ENCODE measurements at places on chromosomes 3 and 15.

DNA sequence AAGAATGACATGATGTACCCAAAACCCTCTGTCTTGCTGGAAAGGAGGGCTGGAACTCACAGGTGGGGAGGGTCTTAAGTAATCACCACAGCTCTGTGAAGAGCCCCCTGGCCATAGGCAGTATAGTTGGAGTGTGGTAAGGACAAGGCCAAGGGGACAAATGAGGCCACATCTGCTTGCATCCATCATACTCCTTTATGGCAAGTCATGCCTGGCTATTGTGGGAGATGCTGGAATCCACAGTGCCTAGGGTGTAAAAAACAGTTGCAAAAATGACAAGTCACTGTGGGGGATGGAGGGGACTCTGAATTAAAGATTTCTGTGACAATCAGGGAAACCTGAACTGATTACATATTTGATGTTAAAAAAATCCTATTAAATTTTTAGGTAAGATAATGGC lies 258.5 kb downstream of the KCNMB2 start:
- DNase-seq = no peak

DNA sequence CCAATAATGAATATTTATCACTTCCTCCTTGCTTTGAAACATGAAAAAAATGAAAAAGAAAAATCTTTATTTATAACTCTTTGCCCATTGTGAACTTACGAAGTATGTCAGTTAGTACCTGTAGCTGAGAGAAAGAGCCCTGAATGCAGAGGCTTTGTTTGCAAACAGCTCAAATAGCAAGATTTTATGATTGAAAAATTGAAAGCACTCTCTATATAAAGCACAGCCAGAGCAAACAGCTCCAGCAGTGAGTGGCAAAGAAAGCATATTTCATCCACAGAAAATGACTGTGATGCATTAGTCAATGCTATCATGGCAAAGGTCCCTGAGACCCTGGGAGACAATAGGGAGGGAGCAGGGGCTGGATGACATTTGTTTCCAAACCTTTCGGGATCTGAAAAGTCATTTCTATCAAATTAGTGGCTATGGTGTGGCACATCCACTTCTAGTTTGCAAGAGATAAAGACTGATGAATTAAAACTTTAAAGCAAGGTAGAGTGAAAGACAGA lies 576.1 kb downstream of the OTOL1 start:
- no peak for DNase-seq

DNA sequence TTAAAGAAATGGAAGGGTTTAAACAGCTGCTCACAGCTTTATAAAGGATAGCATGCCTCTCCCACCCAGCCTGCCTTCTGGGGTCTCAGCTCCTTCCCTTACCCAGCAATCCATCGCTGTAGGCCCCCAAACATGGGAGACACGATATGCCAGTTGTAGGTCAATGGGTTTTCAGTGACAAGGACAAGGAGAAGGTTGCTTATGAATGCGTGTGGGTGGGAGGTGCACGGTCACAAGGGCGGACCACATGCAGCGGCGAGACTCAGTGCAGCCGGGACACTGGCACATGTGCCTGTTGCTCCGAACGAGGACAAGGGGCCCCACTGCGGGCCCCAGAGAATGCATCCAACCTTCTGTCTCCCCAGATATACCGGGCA lies 67.0 kb downstream of the MGLL start:
- no peak for DNase-seq

- DNase-seq = no peak
Observed at GRCh38 chr15:99090938-99091337, 13.9 kb upstream of the SYNM start.

GRCh38 chr3:178099274-178099673 lies 437.0 kb upstream of the KCNMB2 start:
- no peak for DNase-seq

DNA sequence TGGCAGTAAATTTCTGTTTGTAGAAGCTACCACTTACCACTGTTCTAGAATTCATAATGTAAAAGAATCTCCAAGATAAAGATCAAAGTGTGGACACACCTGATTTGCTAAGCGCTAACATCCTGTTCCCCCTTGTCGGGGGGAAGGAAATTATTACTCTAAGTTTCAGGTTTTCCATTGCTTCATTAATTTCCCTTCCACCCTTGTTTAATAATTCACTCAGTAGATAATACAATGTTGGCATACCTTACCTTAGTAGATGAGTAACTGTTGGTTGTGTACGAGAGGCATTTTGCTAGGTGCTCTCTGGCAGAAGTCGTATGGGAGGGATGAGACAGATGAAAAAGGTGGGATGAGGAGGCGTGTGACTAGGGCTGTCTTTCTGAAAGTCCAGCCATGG lies 641.2 kb upstream of the ARRDC4 start:
- DNase-seq = no peak

DNA sequence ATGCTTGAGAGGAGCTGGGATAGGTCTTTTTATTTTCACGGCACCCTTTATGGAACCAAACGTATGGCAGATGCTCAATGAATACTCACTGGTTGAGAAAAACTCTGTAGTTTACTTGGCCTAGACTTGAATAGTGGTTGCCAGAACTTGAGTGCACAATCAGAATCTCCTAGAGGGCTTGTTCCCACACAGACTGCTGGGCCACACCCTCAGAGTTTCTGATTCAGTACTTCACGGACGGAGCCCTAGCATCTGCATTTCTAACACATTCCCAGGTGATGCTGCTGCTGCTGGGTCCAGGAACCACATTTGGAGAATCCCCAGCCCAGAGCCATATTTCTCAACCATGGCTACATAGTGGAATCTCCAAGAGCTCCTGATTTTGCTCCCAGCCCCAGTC lies 24.6 kb downstream of the CA12 start:
- no peak for DNase-seq

DNA sequence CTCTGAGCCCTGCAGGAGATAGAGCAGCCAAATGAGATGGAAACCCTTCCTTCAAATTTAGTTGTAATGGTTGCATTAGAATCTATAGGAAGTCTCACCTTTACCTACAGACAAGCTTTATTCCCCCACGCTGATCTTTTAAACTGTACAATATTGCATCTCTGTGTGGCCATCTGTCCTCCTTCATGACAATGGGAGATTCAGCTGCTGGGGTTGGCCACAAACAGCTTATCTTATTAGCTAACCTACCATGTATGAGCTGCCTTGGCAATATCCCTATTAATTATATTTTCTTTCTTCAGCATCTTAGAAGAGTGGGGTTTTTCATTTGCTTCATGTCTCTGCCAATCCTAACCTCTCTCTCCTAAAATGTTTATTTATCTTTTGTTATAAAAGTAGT lies 238.7 kb upstream of the NR2E3 start:
- no peak for DNase-seq

DNA sequence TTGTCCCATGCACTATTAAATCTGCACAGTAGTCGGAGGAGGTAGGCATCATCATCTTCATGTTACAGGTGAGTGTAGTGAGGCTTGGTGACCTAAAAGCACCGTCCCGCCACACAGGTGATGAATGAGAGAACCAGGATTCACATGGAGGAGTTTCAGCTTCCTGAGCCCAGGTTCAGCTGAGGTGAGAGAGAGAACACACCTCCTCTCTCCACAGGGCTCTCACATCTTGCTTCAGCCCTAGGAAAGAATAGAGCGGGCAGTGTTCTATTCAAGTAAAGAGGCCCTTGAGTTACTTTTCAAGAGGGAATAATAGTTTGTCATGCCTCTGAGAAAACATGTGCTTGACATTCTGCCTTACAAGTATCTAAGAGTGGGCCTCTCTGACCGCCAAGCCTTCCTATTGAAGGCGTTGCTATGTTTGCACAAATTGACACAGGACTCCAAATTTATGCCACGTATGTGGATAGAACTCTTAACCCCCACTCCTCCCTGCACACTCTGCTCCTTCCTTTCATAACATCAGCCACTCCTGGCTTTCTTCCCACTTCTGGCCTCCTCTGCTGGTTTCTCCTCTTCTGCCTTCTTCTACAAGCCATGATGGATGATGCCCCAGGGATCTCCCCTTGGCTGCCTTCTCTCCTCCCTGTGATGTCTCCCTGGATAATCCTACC lies 138.3 kb upstream of the ABHD17C start:
- no peak for DNase-seq

DNA sequence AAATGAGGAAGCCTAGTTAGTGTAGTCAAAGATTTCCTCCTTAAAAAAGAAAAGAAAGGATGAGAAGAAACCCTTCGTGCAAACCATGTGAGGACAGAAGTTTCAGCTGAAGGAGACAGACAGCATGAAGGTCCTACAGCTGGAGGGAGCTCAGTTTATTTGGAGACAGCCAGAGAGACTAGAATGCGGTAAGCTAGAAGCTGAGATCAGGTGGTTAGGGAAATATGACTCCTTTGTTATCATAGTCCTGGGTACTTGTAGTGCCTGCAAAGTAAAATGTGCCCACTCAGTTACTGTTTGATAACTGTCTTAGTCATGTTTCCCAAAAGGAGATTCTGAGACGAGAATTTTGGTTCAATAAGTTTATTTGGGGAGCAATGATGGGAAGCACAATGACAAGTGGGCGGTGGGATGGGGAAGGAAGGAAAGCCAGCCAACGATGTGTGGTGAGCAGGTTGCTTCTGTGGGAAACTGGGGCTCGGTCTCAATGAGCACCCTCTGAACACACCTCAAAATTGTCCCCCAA lies 178.8 kb upstream of the SNTN start:
- DNase-seq = no peak

DNA sequence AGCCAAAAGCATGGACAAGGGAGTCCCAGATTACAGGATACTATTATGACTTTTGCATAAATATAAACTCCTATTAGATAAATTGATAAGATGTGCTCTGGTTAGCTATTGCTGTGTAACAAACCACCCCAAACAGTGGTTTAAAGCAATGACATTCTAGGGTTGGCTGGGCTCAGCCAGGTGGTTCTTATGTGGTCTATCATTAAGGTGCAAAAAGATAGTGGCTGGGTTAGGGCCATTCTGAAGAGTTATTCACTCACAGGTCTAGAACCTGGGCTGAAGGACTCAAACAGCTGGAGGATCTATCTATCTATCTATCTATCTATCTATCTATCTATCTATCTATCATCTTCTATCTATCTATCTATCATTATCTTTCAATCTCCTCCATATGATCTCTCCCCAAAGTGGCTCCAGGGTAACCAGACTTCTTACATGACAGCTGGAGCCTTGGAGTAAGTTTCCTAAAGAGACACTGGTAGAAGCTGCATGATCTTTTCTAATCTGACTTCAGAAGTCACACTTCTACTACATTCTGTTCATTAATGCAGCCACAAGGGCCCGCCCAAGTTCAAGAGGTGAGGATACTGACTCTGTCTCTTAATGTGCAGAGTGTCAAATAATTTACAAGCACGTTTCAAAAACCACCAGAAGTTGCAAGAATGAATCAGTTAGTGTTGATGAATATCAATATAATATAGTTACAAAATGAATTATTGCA lies 74.9 kb upstream of the XCR1 start:
- DNase-seq = no peak

DNA sequence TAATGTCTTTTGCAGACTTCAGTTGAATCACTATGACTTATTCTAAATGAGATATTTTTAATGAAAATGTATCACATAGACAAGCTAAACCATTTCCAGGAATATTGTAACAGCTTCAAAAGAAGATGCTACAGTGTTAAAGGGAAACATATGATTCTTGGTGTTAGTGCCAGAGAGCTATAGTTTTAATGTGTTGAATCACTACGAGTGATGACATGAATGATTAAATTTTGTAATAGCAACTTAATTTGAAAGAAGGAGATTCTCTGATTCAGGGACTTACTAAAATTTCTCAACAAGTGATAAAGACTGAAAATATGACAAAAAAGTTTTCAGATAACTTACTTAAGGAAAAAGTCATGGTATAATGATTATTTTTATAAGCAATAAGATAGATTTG lies 267.3 kb upstream of the SLITRK3 start:
- DNase-seq = no peak

GRCh38 chr15:55742498-55742926 lies 440 bp downstream of the PRTG start:
- DNase-seq = no peak

GRCh38 chr15:31360843-31361763 lies 34.5 kb downstream of the KLF13 start:
- DNase-seq = peak; percentile 77

GRCh38 chr15:96448923-96449322 lies 118.4 kb downstream of the NR2F2 start:
- DNase-seq = no peak

GRCh38 chr3:136982033-136982432 lies 24.2 kb downstream of the IL20RB start:
- no peak for DNase-seq

DNA sequence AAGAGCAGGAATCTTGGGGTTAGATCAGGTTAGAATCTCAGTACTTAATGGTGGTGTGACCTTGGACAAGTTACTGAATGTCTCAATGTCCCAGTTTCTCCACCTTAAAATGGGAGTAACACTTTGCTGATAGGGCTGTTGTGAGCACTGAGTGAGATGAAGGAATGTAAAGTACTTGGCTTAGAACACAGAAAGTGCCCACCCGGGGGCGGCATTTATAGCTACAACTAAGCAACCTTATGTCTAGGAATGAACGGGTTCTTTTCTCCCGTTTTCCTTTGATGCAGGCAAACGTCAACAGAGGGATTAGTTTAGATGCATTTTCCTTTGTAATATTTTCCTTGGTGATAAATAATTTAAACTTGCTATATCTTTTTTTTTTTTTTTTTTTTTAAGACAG lies 176.6 kb downstream of the USP13 start:
- DNase-seq = no peak

DNA sequence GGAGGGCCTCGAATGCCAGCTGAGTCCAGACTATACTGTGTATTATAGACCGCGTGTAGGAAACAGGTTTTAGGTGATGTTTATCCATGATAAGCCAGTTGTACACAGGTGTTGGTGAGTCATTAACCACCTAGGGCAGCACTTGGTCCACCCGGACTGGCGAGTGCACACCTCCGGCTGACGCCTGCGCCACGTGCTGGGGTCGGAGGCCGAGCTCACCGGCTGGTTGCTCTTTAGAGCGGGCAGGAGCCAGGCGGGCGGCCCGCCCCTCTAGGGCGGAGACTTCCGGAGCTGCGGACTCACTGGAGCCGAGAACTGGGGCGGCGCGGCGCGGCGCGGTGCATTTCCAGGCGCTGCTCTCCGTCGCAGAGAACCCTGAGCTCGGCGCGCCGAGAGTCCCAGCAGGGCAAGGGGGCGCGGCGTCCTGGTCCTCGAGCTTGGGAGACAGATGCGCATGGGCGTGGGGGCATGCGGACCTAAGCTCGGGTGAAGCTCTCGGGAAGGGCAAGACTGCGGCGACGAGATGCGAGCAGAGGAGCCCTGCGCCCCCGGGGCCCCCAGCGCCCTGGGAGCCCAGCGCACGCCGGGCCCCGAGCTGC lies at the start of gene ESYT3:
Gene ESYT3 (plus strand): TSS at position 341 of the 599 bp plus-strand sequence. CDS start 183 bp downstream, at position 524.
- DNase-seq = no peak

GRCh38 chr3:186102687-186103086 lies 6.2 kb downstream of the ETV5 start:
- no peak for DNase-seq

- DNase-seq = no peak
Observed at GRCh38 chr15:33104212-33104611, 90.3 kb downstream of the FMN1 start.

- DNase-seq = no peak
Observed at GRCh38 chr3:147360646-147361453, 45.5 kb downstream of the ZIC4 start.
